ENCODE measurements at places on chromosomes 6 and 20. TPM values are rescaled to one million over a fixed set of nuclear protein-coding genes. Genes with fewer than 3 reads are reported as not detected.
A peak's percentile ranks its signal among the peaks of the same experiment; 100 is the strongest.

MATN4 gene
- total RNA-seq = 1.1 TPM

DNA sequence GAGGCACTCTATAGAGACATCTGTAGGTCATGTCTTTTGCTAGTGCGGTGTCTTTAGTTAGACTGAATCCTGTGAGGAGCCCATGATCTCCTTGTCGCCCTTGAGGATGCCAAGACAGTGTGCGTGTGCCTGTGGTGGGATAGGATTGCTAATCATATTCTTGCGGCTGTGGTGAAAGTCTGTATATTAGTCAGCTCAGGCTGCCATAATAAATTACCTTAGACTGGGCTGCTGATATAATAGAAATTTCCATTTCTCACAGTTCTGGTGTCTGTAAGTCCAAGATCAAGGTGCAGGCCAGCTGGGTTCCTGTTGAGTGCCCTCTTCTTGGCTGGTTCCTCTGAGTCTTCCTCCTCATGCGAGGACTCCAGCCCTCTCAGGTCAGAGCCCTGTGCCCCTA is 141.2 kb downstream of the JARID2 start:
- peaks cover 73% of the 10 kb centered on the region for H3K4me1 ChIP-seq
- no peaks in the 10 kb centered on the region for H3K27me3 ChIP-seq
- H3K4me3 ChIP-seq = no peak overlapping the region
- peak overlapping the region; percentile 32 for H3K27ac ChIP-seq
- peaks cover 7% of the 10 kb centered on the region for H3K36me3 ChIP-seq
- no peak for DNase-seq

DNA sequence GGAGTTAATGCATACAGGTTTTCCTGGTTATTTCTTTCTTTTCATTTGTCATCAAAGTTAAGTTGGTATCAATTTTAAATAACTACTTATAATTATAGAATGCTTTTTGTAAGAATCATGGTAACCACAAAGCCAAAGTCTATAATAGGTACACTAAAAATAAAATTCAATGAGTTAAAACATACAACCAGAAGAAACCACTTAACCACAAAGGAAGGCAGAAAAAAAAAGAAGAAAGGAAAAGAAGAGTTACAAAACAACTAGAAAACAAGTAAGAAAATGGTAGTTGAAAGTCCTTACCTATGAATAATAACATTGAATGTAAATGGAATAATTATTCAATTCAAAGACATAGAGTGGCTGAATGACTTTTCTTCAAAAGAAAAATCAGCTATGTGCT is 45.6 kb downstream of the THBS2 start:
- H3K27me3 ChIP-seq = no peaks in the 10 kb centered on the region
- no peak overlapping the region for H3K27ac ChIP-seq
- H3K36me3 ChIP-seq = peaks cover 16% of the 10 kb centered on the region
- peaks cover 2% of the 10 kb centered on the region for H3K4me1 ChIP-seq
- H3K4me3 ChIP-seq = no peak overlapping the region

DNA sequence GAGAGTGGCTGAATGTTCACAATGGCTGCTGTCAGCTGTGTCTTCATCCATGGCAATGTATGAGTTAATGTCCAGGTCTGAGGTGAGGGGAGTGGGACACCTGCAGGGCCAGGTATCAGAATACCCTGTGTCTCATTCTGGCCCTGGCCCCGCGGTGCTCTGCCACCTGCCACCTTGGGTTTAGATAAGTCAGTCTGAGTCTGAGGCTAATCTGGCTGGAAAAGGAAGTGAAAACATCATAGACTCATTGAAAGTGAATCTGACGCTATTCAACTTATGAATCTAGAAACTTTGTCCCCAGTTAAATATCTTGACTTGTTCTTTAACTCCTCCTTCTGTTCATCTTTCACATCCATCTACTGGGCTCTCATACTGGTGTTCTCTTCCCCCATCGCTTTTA is 267.1 kb upstream of the JAG1 start:
- no peak for DNase-seq
- H3K27me3 ChIP-seq = no peaks in the 10 kb centered on the region
- H3K4me3 ChIP-seq = no peak overlapping the region
- no peaks in the 10 kb centered on the region for H3K36me3 ChIP-seq
- no peak overlapping the region for H3K27ac ChIP-seq

SLC22A23 gene
- 0.24 TPM for total RNA-seq

ADTRP gene
- 29.1 TPM for total RNA-seq

GRCh38 chr6:12490904-12491571 is 200.9 kb downstream of the EDN1 start:
- H3K4me1 ChIP-seq = peaks cover 5% of the 10 kb centered on the region
- peaks cover 25% of the 10 kb centered on the region for H3K27me3 ChIP-seq
- DNase-seq = no peak
- no peak overlapping the region for H3K4me3 ChIP-seq

- peaks cover 49% of the 10 kb centered on the region for H3K27me3 ChIP-seq
- H3K4me3 ChIP-seq = no peak overlapping the region
- peak; percentile 23 for DNase-seq
- no peak overlapping the region for H3K27ac ChIP-seq
- H3K36me3 ChIP-seq = no peaks in the 10 kb centered on the region
- H3K4me1 ChIP-seq = no peaks in the 10 kb centered on the region
These were observed 868 bp downstream of the MC3R start for GRCh38 chr20:56249244-56249955.

- H3K4me3 ChIP-seq = no peak overlapping the region
- H3K36me3 ChIP-seq = no peaks in the 10 kb centered on the region
- peaks cover 5% of the 10 kb centered on the region for H3K4me1 ChIP-seq
- peaks cover 7% of the 10 kb centered on the region for H3K27me3 ChIP-seq
These were observed 6.3 kb upstream of the HINT3 start for GRCh38 chr6:125950293-125950692.
